A549 treated with Mapracorat at 1 μM for 4 hours (cell line): ENCODE measurements at places on chromosomes 7 and 10. TPM values are rescaled to one million over a fixed set of nuclear protein-coding genes. Genes with fewer than 3 reads are reported as not detected.

The IQUB gene
- total RNA-seq = 0.06 to 0.11 TPM (median 0.09 TPM) in 4 of 5 replicates, not detected in the other

The STK31 gene
- 0.46 to 1.3 TPM (median 0.71 TPM) in 5 replicates for total RNA-seq

The BICC1 gene
- total RNA-seq = 16.5 to 19.6 TPM (median 18.9 TPM) in 5 replicates

The SH2B2 gene
- total RNA-seq = 1.8 to 3.9 TPM (median 3.5 TPM) in 5 replicates

The HERPUD2 gene
- 17.2 to 20.7 TPM (median 19.5 TPM) in 5 replicates for total RNA-seq

The CALML3 gene
- not detected in 5 replicates for total RNA-seq

The EFCAB10 gene
- 2.2 to 3.8 TPM (median 2.8 TPM) in 5 replicates for total RNA-seq

The PLAU gene
- 102 to 121 TPM (median 116 TPM) in 5 replicates for total RNA-seq

The ANXA11 gene
- 164 to 224 TPM (median 207 TPM) in 5 replicates for total RNA-seq

The FAM237B gene
- 0.04 to 0.06 TPM in 2 of 5 replicates, not detected in the others for total RNA-seq

The SCART1 gene
- total RNA-seq = 0.07 to 0.24 TPM (median 0.16 TPM) in 5 replicates
